ENCODE measurements at places on chromosomes 2 and 18. TPM values are rescaled to one million over a fixed set of nuclear protein-coding genes. Genes with fewer than 3 reads are reported as not detected.

Gene MPV17
- 36.4 TPM for total RNA-seq

Gene TUBA4A
- 16.5 TPM for total RNA-seq

Gene AQP12B
- 0.58 TPM for total RNA-seq

Gene ERBB4
- total RNA-seq: 104 TPM

Gene ANTXR1
- total RNA-seq: 91.3 TPM

Gene KLHL30
- total RNA-seq: 8.3 TPM

Gene MXD1
- total RNA-seq: 22.3 TPM

Gene IL36G
- not detected for total RNA-seq

Gene GPBAR1
- 1.9 TPM for total RNA-seq

Gene FBXO41
- total RNA-seq: 1.5 TPM

Gene LONRF2
- total RNA-seq: 4.3 TPM

Gene RIT2
- total RNA-seq: 0.35 TPM
